ENCODE measurements at places on chromosomes 4 and X. TPM values are rescaled to one million over a fixed set of nuclear protein-coding genes. Genes with fewer than 3 reads are reported as not detected.

- no peaks in the 10 kb centered on the region for H3K36me3 ChIP-seq
- DNase-seq = no peak
- H3K27ac ChIP-seq = no peak overlapping the region
- H3K4me3 ChIP-seq = no peak overlapping the region
- peaks cover 14% of the 10 kb centered on the region for H3K4me1 ChIP-seq
Observed at GRCh38 chr4:30714408-30715031, 5.6 kb upstream of the PCDH7 start.

- no peaks in the 10 kb centered on the region for H3K4me1 ChIP-seq
- DNase-seq = no peak
- H3K4me3 ChIP-seq = no peak overlapping the region
- no peaks in the 10 kb centered on the region for H3K36me3 ChIP-seq
- H3K27me3 ChIP-seq = no peaks in the 10 kb centered on the region
Observed at GRCh38 chrX:47706575-47706974, 47.6 kb upstream of the UXT start.

GRCh38 chr4:87388901-87389300 is 2.1 kb downstream of the HSD17B11 start:
- peak overlapping the region; percentile 52 for H3K4me3 ChIP-seq
- H3K27ac ChIP-seq = peak overlapping the region; percentile 87
- no peak for DNase-seq
- H3K27me3 ChIP-seq = no peaks in the 10 kb centered on the region
- H3K36me3 ChIP-seq = no peaks in the 10 kb centered on the region

DNA sequence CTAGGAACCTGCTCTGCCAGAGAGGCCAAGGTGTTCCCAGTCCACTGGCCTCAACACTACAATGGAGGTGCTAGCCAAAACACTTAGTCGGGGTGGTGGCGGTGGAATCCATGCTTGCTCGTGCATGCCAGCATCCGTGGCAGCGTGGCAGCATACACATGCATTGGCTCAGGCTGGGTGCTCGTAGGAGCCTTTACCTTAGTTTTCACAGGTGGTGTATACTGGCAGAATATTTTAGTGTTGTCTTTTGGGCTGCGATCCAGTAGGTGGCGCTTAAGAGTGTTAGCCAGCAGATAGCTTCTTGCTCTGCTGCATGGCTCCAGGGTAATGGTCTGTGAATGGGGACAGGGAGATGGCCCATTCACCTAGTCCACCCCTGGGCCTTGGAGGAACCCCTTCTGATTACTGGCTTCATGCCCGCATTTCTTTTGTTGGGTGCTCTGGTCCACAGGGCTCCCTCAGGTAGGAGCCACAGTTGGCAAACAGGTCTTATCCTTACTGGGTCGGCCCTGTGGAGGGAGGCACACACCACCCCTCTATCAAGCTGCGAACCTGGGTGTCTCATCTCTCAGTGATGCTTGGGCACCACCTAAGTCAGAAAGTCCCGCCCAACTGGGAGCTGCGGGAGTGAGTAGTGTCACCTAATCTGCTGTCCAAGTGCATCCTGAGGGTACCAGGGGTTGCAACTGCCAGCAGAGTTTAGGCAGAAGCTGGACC is 40.0 kb downstream of the RIPPLY1 start:
- no peak overlapping the region for H3K27ac ChIP-seq
- no peaks in the 10 kb centered on the region for H3K36me3 ChIP-seq
- DNase-seq = no peak
- H3K4me3 ChIP-seq = no peak overlapping the region
- no peaks in the 10 kb centered on the region for H3K4me1 ChIP-seq
- no peaks in the 10 kb centered on the region for H3K27me3 ChIP-seq

The FGG gene
- 11.2 TPM for total RNA-seq

GRCh38 chr4:124167602-124168001 is 544.9 kb downstream of the ANKRD50 start:
- no peak overlapping the region for H3K27ac ChIP-seq
- H3K27me3 ChIP-seq = no peaks in the 10 kb centered on the region
- H3K4me1 ChIP-seq = no peaks in the 10 kb centered on the region
- H3K36me3 ChIP-seq = no peaks in the 10 kb centered on the region
- no peak for DNase-seq

GRCh38 chr4:157287445-157287844 is 66.9 kb downstream of the GRIA2 start:
- no peak overlapping the region for H3K27ac ChIP-seq
- H3K36me3 ChIP-seq = no peaks in the 10 kb centered on the region
- no peaks in the 10 kb centered on the region for H3K4me1 ChIP-seq
- H3K4me3 ChIP-seq = no peak overlapping the region
- DNase-seq = no peak

- no peaks in the 10 kb centered on the region for H3K4me1 ChIP-seq
- DNase-seq = no peak
- H3K36me3 ChIP-seq = no peaks in the 10 kb centered on the region
- H3K27ac ChIP-seq = no peak overlapping the region
- H3K27me3 ChIP-seq = no peaks in the 10 kb centered on the region
- no peak overlapping the region for H3K4me3 ChIP-seq
Observed at GRCh38 chr4:17276776-17277175, 235.1 kb downstream of the QDPR start.

- no peaks in the 10 kb centered on the region for H3K27me3 ChIP-seq
- no peak overlapping the region for H3K4me3 ChIP-seq
- no peaks in the 10 kb centered on the region for H3K4me1 ChIP-seq
- no peak overlapping the region for H3K27ac ChIP-seq
- no peak for DNase-seq
Observed at GRCh38 chr4:89645482-89645881, 191.5 kb downstream of the SNCA start.

GRCh38 chr4:7427361-7427760 is 7.4 kb downstream of the PSAPL1 start:
- no peak overlapping the region for H3K27ac ChIP-seq
- no peaks in the 10 kb centered on the region for H3K27me3 ChIP-seq
- DNase-seq = no peak
- H3K4me1 ChIP-seq = no peaks in the 10 kb centered on the region
- H3K36me3 ChIP-seq = no peaks in the 10 kb centered on the region
- H3K4me3 ChIP-seq = no peak overlapping the region

DNA sequence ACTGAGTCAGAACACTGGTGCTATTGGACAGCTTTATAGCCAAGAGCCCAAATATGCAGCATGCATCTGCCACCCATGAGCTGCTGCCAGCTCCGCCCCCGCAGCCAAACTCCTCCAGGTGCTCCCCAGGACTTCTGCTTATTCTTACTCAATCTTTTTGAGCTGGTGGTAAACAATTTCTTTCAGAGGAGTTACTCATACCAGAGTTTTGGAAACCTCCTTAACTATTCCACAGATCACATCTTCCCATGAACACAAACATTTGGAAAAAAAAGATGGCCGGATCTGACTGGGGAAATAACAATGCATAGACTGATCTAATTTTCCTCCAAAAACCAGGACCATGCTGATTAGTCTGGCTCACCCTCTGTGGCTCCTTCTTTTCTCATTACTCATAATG is 399.9 kb downstream of the GPM6A start:
- no peak overlapping the region for H3K27ac ChIP-seq
- no peaks in the 10 kb centered on the region for H3K4me1 ChIP-seq
- H3K36me3 ChIP-seq = no peaks in the 10 kb centered on the region
- H3K27me3 ChIP-seq = no peaks in the 10 kb centered on the region
- no peak overlapping the region for H3K4me3 ChIP-seq

The TCEAL5 gene
- total RNA-seq = not detected

The DTHD1 gene
- total RNA-seq = 0.38 TPM

DNA sequence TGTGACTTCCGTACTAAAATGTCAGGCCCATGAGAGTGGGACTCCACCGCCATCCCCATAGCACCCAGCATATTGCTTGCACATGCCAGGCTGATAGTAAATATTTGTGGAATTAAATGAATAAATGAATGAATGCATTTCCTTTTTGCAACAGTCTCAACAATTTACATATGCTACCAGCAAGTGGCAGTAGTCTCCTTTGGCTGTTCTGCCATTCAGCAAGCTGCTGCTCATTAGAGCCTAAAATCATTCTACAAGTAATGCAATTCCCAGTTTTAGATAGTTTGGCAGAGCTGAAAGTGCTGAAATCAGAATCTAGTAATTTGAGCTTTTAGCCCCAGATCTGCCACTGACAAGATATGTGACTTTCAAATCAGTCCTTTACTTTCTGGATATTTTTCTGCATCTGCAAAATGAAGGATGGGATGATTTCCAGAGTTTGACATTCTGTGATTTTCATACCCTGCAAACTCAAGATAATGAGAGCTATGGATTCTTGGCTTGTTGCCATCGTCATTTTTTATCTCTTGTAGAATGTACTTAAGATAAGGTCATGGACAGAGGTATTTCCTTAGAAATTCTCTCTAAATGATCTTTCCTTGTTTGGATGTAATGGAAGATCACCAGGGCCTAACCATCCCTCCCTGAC is 35.7 kb upstream of the INTS6L start:
- no peak overlapping the region for H3K4me3 ChIP-seq
- H3K27ac ChIP-seq = no peak overlapping the region
- DNase-seq = no peak
- no peaks in the 10 kb centered on the region for H3K27me3 ChIP-seq

Measured in left lung (tissue), 14 donors.